NCI-H82 (cell line): ENCODE measurements at places on chromosomes 5 and 9.

- DNase-seq = peak; percentile 93
Observed at GRCh38 chr9:137034709-137035506, 3.0 kb upstream of the FUT7 start.

DNA sequence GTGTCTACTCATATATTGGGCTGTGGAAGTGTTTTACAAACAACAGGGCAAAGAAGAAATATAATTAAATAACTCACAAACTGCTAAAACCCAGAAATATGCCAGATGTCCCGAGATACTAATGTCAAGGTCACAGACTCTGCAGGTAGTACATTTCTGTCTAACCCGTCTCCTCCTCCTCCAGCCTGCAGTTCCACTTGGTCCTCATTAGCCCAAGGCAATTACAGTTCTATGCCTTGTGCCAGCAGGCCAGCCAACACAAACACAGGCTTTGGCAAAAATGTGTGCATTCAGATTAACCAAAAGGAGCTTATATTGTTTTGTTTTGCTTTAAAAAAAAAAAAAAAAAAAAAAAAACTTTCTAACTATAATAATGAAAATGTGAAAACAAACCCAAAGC lies 148.8 kb downstream of the MYO10 start:
- DNase-seq = no peak

GRCh38 chr5:94228791-94229190 lies 389.6 kb downstream of the KIAA0825 start:
- no peak for DNase-seq

- DNase-seq = no peak
Observed at GRCh38 chr5:159448-160172, 31.7 kb upstream of the LRRC14B start.

GRCh38 chr5:61575103-61575502 lies 243.0 kb downstream of the ZSWIM6 start:
- DNase-seq = peak; percentile 48

DNA sequence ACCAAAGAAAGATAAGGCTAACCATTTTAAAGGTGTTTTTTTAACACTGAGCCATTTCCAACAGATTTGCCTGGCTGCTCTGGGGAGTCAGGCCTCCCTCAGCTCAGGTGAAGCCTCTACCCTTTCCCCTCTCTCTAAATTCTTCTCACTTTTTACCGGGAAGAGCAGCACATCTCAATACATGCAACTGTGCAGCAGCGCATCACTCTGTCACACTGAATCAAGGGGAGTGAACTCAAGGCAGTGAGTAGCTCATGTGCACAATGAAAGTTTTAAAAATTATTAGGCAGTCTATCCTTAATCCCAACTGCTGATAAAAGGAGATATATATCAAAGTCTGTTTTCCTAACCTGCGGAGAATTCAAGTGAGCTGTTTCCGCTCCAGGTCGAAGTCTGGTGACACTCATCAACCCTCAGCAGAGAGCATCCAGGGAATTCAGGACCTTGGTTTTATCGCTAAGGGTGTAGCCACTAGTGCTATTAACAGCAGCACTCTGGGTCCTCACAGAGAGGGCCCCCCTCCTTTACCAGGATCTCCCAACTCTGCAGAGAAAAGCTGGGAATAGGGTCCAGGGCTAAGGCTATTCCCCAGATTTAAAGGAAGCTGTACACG lies 1.0 kb downstream of the CEMIP2 start:
- DNase-seq = no peak

DNA sequence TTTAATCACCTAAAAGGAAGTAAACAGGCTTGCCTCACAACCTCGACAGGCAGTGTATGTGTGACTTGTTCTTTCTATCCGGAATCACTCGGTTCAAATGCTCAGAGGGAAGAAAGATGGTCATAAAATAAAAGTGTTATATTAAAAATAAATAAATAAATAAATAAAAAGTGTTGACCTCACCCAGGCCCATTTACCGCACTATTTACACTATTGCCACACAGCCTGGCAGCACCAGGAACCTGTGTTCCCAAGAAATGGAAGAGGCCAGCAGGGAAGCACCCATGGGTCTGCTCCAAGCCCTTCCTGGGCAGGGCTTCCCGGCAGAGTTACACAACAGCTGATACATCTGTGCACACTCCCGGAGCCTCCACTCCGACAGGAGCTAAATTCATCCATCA lies 127.9 kb downstream of the EFNA5 start:
- peak; percentile 13 for DNase-seq

- no peak for DNase-seq
Observed at GRCh38 chr9:38649731-38650363, 29.5 kb upstream of the ANKRD18A start.

DNA sequence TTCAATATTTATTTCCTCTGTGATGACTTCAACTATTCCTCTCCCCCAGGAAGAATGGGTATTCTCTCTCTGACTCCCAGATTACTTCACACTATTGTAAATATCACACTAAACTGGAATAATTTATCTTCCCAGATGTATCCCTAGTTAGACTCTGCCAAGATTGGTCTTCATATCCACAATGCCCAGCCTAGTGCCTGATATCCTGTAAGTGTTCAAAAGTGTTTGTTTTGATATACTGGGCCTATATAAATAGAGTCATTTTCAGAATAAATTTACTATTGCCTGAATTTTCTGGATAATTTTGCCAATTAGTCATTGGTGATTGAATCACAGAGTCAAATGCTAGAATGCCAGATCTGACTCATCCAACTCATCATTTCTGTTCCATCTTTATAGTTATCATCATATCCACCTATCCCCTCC lies 143.7 kb upstream of the TNC start:
- no peak for DNase-seq

- peak; percentile 39 for DNase-seq
Observed at GRCh38 chr5:132225165-132226032, 2.3 kb downstream of the P4HA2 start.

DNA sequence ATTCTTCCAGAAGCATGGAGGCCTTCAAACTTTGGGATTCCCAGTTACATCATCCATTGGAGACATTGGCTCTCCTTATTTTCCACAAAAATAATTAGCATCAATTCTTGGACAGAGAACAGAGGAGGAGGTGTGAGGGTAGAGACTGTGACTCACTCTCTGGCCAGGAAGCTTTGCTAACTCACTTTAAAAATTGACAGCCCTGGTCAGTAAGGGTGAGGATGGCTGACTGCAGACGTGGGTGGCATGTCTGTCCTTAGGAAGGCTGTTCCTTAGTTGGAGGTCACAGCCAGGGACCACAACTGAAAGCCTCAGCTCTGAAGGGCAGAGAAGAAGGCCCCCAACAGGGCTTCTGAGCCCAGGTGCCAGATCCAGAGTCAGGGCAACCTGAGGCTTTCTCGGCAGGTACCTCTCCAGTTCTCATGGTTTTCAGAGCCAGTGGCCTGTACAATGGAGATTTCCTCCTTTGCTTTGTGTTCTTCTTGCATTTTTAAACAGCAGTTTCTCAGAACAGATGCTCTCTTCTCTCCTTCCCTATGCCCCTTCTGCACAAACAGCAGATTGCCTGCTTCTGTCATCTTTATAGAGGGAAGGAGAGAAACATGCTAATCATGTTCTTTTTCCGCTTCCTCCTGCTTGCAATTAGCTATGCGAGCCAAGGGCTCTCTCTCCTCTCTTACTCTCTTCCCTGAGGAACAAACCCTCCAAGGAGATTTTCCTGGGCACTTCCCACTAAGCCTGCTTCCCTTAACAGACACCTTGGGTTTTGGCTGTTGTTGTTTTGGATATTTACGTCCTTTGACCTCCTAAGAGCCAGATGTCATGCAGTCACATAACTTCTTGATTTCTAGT lies 92.5 kb upstream of the ZNF366 start:
- no peak for DNase-seq

DNA sequence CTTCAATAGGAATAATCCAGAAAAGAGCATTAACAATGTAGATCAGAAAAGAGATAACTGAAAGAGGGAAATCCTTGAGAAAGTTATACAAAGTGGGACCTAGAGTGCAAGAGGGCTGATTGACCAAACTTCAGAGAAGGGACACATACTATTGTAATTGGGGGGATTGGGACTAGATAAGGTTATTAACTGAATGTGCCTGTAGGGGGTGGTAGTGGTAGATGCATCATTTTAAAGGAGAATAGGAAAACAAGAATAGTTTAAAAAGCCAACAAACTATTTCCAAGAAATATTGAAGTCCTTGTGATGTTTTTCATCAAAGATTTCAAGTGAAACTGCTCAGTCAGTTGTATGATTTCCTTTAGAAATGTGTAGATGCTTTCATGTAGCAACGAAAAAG lies 468.5 kb downstream of the TAF11L14 start:
- DNase-seq = no peak

DNA sequence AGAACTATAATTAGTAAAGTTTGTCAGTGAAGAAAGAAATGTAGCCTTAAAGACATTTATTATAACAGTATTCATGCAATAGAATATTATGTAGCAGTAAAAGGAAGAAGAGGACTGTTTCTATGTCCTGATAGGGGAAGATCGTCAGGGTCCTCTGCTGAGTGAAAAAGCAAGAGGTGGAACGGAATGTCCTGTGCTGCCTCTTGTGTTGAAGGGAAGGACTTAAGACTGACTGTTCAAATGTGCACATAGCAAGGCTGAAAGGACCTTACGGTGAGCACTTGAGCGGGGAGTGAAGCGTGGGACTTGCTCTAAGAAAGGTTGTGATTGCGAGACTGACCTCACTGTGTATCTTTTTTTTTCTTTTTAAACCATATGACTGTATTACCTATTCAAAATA lies 63.2 kb downstream of the SNX24 start:
- DNase-seq = peak; percentile 2

DNA sequence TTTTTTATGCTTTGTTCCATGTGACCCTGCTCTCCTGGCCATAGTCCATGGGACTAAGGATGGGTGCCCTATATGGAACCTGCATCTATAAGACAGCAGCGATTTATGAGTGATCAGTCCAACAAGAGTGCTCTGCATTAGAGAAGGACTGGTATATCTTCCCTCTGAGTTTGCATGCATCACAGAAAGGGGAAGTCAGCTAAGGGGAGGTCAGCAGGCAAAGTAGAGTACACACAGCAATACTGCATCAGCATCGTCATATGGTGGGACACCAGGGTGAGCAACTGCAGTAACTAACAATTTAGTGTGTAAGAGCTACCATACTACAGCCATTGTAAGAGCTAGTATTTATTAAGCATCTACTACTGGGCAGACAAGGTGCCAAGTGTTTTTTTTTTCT lies 311.3 kb downstream of the NDUFS4 start:
- DNase-seq = no peak

GRCh38 chr5:93892481-93892880 lies 151.1 kb upstream of the POU5F2 start:
- DNase-seq = no peak

GRCh38 chr5:69404659-69405330 lies 10.1 kb upstream of the MARVELD2 start:
- DNase-seq = no peak

GRCh38 chr5:59674763-59675162 lies 218.8 kb downstream of the PDE4D start:
- no peak for DNase-seq

DNA sequence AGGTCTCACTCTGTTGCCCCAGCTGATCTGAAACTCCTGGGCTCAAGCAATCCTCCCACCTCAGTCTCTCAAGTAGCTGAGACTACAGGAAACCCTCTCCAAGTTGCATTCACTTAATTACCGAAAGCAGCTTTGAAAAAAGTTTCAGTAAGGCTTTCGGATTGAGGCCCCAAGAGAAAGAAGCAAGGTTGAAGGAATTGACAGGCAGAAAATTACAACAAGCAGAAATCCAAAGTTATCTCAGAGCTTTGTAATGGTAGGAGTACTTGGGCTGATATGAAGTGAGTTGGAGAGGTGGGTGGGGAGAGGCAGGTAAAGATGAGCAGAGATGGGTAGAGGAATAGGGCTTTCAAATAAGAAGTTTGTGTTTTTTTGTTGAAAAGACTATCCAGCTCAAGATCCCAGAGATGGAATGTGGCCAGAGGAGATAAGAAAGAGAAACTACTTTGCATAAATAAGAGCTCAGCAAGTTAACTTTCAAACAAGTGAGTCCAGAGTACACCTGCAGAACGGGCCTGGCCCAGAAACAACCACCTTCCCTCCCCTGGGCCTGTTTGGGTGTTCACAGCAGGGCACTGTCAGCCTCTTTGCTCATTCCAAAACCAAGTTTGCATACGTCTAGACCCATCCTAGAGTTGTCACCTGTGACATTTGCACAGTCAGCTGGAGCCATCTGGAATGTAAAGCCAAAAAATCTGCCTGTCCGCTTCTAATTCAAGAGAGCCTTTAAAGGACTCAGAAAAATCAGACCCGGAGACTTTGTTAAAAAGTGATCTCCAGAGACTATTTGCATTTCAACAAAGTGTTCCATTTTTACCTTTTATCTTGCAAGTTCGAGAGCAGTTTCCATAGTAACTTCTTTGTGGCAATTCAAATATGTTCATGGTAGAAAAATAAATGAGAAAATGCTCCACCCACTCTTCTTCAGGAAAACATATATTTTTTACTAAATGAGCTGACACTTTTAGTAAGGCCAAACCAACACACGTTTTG lies 2.2 kb upstream of the CLINT1 start:
- DNase-seq = no peak

GRCh38 chr5:73447530-73448462 lies 781 bp downstream of the FOXD1 start:
- peak; percentile 70 for DNase-seq

- no peak for DNase-seq
Observed at GRCh38 chr5:87139795-87140194, 127.9 kb upstream of the RASA1 start.

DNA sequence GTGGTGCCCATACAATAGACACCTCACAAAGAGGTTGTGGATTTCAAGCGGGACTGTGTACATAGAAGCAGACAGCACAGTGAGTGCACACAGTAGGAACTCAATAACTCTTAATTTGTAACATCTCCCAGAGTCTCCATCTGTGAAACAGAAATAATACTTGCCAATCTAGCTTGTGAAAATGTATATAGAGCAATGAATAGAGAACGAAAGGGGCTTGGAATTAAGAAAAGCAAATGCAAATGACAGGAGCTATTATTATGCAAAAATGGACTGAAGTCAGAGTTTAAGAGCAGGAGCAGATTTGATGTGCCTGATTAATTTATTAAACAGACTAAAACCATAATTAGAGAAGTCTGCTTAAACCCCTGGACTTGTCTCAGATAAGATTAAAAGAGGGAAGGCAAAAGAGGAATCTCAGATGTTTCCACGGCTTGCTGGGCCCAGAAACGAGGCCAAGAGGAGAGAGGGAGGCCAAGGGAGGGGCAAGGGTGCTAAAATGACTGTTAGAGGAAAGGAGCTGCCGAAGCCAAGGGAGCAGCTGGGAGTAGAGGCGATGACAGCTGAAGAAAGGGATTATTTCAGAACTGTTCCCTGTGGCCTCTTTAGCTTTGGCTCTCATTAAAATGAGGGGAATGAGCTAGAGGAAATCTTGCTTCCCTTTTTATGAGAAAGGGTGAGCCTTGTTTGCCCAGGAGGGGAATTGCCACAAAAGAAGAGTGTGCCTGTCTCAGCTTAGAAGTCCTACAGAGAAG lies 72.1 kb downstream of the FEM1C start:
- DNase-seq = no peak

GRCh38 chr9:129340427-129341170 lies 162.5 kb upstream of the IER5L start:
- peak; percentile 13 for DNase-seq

GRCh38 chr9:131609099-131609830 lies 63.9 kb downstream of the PRRT1B start:
- no peak for DNase-seq
